Activated B cell treated with CpG ODN at 0.5 μM for 24 hours (primary cell): ENCODE measurements at places on chromosomes 11 and 22.

DNA sequence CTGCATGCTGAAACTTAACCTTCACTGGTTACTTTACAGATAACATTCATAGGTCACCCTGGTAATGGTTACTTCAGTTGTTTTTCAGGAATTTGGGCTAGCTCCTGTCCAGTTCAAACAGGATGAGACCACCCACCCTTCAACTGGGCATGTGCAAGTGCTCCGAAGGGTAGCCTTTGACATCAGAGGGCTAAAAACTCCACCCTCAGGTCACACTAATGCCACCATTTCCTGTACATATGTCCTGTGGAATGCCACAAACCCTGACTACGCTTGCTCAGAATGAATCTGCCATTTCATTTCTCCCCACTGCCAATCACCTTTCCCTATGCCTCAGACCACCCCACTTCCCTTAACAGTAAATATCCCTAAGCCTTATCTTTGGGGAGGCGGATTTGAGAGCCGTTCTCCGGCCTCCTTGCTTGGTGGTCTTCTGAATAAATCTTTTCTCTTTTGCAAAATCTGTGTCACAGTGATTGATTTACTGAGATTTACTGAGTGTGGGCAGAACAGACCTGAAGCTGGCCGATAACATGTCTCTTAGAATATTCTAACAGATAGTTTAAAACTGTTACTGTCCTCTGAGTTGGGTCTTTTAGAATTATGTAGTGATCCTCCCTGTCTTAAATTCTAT is 25.4 kb upstream of the FXYD2 start:
- DNase-seq: no peak

DNA sequence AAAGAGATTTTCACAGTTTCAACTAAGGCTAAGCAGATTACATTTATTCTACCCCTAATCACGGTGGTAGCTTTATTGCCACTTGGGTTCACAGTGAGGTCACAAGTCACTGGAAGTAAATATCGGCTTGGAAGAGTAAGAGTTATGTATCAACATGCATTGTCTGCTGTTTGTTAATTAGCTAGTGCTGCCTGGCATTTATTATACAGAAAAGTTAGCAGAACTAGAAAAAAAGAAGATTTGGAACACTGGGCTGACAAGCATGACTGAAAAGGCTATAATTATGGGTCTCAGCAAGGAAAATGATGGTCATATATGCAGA is 13.7 kb upstream of the RAB38 start:
- DNase-seq: no peak

DNA sequence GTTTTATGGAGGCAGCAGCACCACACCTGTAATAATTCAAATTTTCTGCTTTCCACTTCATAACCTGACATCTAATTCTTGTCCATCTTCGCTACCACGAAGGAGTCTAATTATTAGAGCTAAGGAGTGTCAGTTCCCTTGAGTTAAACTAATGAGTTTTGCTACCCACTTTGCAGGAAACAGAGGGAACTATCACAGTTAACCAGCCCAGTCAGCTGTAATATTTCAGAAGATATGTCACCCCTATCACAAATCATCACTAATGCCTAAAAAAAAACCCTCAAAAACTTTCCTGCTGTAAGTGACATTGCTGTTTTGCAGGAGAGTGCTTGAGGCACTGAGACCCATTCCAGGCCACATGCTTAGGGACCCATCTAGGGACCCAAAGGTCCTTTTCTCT is 8.4 kb downstream of the TECTA start:
- no peak for DNase-seq

DNA sequence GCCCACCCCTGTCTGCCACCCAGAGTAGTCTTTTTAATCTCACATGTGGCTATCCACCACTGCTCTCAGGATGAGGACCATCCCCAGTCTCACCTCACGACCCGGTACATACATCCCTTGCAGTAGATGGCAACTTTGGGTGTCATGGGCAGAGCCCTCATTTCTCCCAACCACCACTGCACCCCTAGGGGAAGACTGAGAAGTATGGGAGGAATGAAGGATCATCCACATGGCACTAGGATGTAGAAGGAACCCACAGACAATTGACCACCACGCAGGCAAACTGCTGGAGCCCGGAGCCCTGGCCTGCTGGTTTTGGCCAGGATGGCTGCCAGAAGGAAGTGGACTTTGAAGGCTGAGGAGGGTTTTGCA is 1.9 kb upstream of the SCARF2 start:
- no peak for DNase-seq

DNA sequence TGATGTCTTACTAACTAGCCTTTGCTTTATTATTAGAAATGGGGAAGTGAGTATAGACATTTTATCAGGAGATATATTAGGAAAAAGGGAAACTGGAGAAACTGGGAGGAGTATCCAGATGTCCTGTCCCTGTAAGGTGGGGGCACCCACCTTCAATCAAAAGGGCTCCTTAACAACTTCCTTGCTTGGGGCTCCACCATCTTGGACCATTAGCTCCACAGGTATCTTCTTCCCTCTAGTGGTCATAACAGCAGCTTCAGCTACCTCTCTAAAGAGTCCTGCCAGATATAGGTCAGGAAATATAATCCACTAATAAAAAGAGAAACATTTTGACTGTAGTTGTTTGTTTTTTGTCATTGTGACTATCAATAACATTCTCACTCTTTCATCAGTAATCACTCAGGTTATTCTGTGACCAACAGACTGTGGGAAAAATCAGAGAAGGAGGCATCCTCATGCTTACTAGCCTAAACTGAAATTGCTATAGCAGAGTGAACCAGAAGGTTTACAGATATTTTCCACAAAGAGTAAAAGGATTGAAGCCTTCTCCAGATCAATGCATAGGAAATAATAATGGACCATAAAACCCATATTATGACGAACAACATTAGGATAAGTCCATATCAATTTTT is 10.4 kb downstream of the OR51B4 start:
- DNase-seq: no peak
